KG1 (cell line): ENCODE measurements at places on chromosomes 5 and 9.

- no peak for DNase-seq
Observed at GRCh38 chr9:90271707-90272106, 370.9 kb downstream of the DIRAS2 start.

- peak; percentile 6 for DNase-seq
Observed at GRCh38 chr5:35518104-35518503, 99.6 kb upstream of the SPEF2 start.

DNA sequence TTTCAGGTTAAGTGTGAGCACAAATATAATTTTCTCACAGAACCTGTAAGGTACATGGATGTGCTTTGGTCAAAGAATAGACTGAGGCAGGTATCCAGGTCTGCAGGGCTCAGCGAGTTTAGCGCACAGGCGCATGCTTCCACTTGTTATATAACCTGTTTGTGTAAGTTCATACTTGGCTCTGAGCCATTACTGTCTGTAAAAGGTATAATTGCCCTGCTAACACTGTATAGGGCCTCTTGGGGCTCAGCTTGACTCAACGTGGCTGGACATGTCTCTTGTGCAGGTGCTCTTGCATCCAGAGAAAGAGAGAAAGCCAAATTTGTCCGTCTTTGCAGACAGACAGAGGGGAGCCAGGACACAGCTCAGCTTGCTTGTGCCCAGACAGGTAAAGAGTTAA, 759.6 kb downstream of the MTRR start:
- no peak for DNase-seq

- no peak for DNase-seq
Observed at GRCh38 chr9:127382541-127382940, 14.4 kb upstream of the SLC2A8 start.

GRCh38 chr5:128271859-128272464, 188.4 kb downstream of the SLC12A2 start:
- DNase-seq = no peak

GRCh38 chr9:73805111-73805510, 653.4 kb downstream of the ANXA1 start:
- DNase-seq = no peak

GRCh38 chr9:80012557-80013330, 441.0 kb downstream of the TLE4 start:
- DNase-seq = no peak

DNA sequence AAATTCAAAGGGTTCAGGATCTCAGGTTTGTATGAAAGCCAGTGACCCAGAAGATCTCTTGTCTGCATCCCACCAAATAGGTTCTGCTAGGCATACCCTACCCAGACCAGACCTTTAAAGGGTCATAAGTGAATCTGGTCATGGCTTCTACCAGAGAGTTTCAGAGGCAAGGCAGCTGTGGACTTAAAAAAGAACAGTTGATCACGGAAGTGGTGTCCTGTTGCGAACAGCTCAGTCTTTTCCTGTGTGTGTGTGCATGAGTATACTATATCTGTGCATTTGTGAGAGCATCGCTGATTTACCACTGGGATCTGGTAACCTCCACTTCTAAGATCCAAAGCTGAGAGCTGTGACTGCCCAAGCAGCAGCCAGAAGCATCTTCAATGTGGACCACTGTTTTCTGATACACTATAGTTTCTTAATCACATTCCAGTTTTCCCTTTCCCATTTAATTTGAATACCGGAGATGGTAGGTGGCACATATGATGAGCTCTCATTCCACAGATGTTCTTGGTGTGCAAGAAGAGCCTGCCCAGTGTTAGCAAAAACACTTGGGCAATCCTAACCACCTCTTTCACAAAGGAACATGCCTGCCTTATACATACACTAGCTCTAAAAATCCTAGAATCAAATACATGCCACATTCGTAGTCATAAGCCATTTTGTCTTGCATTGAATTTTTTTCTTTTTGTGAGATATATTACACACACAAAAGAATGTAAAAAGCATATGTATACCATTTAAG, 36.2 kb upstream of the OR2S2 start:
- DNase-seq = no peak

DNA sequence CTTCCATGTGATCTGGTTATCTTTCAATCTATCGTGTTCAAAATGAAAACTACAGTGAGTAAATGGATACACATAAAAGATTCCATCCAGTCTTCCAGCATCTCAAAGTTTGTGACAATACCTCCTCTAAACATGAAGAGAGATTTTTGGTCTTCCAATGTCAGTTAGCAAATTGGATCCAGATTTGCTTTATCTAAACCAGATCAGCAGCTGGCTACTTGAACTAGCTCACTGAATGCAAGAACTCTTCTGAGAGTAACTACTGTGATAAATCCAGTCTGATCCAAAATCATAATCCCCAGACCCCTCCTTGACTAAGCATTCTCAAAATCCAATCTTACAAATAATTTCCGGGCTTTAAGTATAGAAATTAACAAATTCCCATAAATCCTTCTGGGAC, 2177.9 kb upstream of the C9orf72 start:
- DNase-seq = no peak

DNA sequence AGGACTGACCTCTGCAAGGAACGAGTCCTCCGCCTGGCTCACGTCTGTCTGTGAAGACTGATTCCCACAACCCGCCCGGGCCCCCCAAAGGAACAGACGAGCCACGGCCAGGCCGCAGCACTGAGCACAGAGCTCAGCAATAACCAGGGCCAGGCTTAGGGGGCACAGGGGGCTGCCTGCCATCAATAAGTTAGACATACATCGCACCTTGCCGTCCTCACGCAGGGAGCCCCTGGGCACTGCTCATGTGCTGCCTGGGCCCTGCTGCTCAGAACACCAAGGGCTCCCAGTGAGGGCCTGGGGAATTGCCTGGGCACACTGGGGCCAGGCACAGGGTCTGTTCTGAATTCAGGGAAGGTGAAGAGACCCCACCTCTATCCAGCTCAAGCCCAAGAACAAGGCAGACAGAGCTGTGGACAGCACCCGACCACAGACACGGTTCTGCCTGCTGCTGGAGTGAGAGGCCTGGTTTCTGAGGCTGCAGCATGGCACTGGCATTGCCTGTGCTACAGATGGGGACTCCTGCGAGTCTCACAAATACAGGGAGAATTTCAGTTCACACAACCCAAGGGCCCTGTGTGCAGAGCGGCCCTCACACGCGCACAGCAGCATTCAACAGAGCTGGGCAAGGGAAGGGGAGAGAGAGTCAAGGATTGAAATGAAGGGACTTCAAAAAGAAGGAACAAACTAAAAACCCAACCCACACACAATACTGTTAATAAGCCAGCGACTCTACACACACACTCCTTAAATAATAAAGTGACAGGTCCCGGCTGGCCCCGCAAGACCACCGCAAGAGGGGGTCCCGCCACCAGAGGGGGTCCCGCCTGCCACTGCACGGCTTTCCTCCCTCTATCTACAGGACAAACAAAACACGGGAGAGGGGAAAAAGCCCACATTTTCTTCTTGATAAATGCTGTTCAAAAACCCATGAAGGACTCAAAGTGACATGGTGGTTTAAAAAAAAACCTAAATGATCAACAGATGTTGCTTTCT, 32.0 kb downstream of the PRRT1B start:
- no peak for DNase-seq

- DNase-seq = no peak
Observed at GRCh38 chr9:93164085-93164484, 19.9 kb upstream of the WNK2 start.

GRCh38 chr5:6822556-6823343, 109.5 kb downstream of the TENT4A start:
- DNase-seq = no peak
